Activated CD8-positive, alpha-beta T cell treated with anti-CD3 and anti-CD28 coated beads, Interleukin-2, amount 10 ng/mL, durations not matched to agents 7 days and 5 days (primary cell): ENCODE measurements at places on chromosomes 2 and 18. TPM values are rescaled to one million over a fixed set of nuclear protein-coding genes. Genes with fewer than 3 reads are reported as not detected.

ATOH8 gene
- 0.13 TPM for total RNA-seq

ARHGAP25 gene
- 68.7 TPM for total RNA-seq

TTN gene
- 12.8 TPM for total RNA-seq

GPC1 gene
- total RNA-seq: 4.4 TPM

CEP68 gene
- total RNA-seq: 8.1 TPM

GPAT2 gene
- total RNA-seq: 4.5 TPM

TXNL1 gene
- total RNA-seq: 54.4 TPM

RUFY4 gene
- total RNA-seq: 0.81 TPM

SAP130 gene
- 39.2 TPM for total RNA-seq

GAL3ST2 gene
- total RNA-seq: 0.34 TPM

IL36G gene
- total RNA-seq: not detected

TMEM237 gene
- total RNA-seq: 24.0 TPM

ELOA2 gene
- not detected for total RNA-seq

SERPINB13 gene
- total RNA-seq: not detected

TGFA gene
- total RNA-seq: not detected

ACOXL gene
- not detected for total RNA-seq

CLEC4F gene
- not detected for total RNA-seq

PRPF40A gene
- total RNA-seq: 116 TPM

TMEM17 gene
- total RNA-seq: not detected

C2orf78 gene
- total RNA-seq: not detected

TEX44 gene
- not detected for total RNA-seq

TANC1 gene
- 0.55 TPM for total RNA-seq

TLX2 gene
- 0.44 TPM for total RNA-seq

RTTN gene
- 30.1 TPM for total RNA-seq

ERMN gene
- total RNA-seq: 2.2 TPM

DSC2 gene
- total RNA-seq: not detected

GALR1 gene
- total RNA-seq: not detected

SCYGR4 gene
- not detected for total RNA-seq

MFSD2B gene
- total RNA-seq: 0.44 TPM

PAPOLG gene
- 19.5 TPM for total RNA-seq

SIX2 gene
- not detected for total RNA-seq

SLC25A52 gene
- not detected for total RNA-seq
